ENCODE measurements at places on chromosomes 5 and 9. TPM values are rescaled to one million over a fixed set of nuclear protein-coding genes. Genes with fewer than 3 reads are reported as not detected.
A peak's percentile ranks its signal among the peaks of the same experiment; 100 is the strongest.

- peak; percentile 84 for DNase-seq
Measured at GRCh38 chr5:140157032-140157781, 17.8 kb upstream of the CYSTM1 start.

DNA sequence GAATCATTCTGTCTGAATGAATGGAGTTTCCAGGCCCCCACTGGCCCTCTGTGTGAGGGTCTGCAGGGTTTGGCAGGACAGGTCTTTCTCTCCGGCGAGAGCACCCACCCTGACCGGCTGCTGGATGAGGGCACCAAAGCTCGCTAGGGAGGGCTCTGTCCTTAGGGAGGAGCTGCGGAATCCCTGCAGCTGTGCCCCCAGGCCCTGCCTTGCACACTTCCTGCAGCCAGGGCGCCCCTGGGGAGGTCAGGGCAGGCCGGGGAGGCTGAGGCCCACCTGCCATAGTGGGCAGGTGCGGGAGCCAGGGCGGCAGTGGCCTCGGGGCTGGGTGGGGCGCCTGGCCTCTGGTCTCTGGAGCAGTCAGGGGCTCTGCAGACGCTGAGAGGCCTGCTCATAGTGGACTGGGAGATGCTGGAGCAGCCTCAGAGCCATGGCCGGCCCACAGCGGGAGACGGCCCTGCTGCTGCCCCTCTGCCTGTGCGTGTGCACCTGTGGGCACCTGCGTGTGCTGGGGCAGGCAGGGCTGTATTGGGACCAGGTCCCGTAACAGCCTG is 36.1 kb downstream of the EXOC3 start:
- DNase-seq, result no peak

Gene SLC22A4
- 7.6 TPM for polyA plus RNA-seq

Gene HRH2
- 2.6 TPM for polyA plus RNA-seq

Gene PCDHGA11
- 5.1 TPM for polyA plus RNA-seq
